ENCODE measurements at places on chromosomes 4 and X. TPM values are rescaled to one million over a fixed set of nuclear protein-coding genes. Genes with fewer than 3 reads are reported as not detected.

GRCh38 chr4:1261107-1261928 lies 12.4 kb upstream of the CTBP1 start:
- no peak overlapping the region for H3K4me3 ChIP-seq
- H3K27ac ChIP-seq = peak overlapping the region; percentile 66
- H3K36me3 ChIP-seq = no peaks in the 10 kb centered on the region

MAOB gene
- not detected for polyA plus RNA-seq

DNA sequence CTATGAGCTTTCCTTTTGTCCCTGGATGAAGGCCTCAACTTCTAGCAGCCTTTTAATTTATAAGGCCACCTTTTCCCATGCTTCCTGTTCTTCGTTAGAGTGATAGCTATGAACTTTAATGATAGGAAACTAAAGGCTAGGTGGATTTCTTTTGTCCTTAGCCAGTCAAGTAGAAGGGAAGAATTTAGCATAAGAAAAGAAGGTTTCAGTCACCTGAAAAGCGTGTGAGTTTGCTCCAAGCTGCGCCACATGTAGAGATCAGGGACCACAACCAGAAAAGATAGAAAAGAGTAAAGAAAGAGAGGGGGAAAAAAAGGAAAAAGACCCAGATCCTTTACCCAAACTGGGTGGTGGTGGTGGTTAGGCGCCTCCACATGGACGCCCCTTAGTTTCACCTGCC lies 28.6 kb downstream of the LUZP4 start:
- DNase-seq = no peak
- no peak overlapping the region for H3K27ac ChIP-seq
- no peaks in the 10 kb centered on the region for H3K4me1 ChIP-seq
- no peak overlapping the region for H3K4me3 ChIP-seq
- H3K36me3 ChIP-seq = no peaks in the 10 kb centered on the region

CPZ gene
- polyA plus RNA-seq = not detected

UNC5C gene
- polyA plus RNA-seq = not detected

DNA sequence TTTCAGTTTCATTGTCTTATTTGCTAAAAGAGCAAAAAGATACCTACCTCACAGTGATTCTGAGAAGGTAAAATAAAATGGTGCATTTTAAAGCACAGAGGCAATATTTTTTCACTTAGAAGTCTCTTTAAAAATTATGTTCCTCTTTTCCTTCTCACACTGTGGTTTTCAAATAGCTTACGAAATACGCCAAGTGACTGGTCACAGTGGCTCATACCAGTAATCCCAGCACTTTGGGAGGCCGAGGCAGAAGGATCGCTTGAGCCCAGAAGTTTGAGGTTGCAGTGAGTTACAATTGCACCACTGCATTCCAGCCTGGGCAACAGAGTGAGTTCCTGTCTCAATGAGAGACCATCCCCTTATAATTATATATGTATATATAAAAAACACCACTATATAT lies 372.6 kb downstream of the FBXO8 start:
- no peaks in the 10 kb centered on the region for H3K27me3 ChIP-seq
- DNase-seq = no peak
- no peak overlapping the region for H3K27ac ChIP-seq

DUX4 gene
- polyA plus RNA-seq = not detected

GRCh38 chrX:74535408-74536151 lies 78.8 kb downstream of the RLIM start:
- no peaks in the 10 kb centered on the region for H3K36me3 ChIP-seq
- H3K27me3 ChIP-seq = no peaks in the 10 kb centered on the region

PABPC1L2A gene
- not detected for polyA plus RNA-seq

DNA sequence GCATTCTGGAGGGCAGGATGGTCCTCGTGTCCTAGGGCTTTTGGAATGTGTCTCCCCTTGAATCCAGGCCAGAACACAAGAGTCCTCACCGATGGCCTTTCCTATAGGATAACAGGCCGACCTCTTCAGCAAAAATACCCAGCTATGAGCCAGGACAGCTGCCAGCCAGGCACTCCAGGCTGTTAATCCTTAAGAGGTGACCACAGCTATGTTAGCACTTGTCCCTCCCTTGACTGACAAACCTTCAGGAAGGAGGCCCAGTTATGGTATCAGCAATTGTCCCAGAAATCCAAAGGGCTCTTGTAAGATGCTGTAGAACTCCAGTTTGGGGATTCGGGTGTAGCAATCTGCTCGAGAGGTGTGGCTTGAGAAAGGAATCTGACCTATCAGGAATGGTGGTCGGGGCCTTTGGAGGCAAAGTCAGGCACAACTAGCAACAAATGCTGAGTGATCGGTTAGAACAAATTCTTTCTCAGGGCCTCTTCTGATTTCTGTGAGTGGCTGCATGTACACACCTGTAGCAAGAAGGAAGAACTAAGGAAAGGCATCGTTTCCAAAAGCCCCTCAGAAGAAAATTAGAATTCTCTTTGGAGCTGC lies 54.6 kb downstream of the PTCHD1 start:
- H3K27me3 ChIP-seq = no peaks in the 10 kb centered on the region
- no peak overlapping the region for H3K27ac ChIP-seq
- H3K4me1 ChIP-seq = no peaks in the 10 kb centered on the region
- H3K4me3 ChIP-seq = no peak overlapping the region
- no peaks in the 10 kb centered on the region for H3K36me3 ChIP-seq
- no peak for DNase-seq

DNA sequence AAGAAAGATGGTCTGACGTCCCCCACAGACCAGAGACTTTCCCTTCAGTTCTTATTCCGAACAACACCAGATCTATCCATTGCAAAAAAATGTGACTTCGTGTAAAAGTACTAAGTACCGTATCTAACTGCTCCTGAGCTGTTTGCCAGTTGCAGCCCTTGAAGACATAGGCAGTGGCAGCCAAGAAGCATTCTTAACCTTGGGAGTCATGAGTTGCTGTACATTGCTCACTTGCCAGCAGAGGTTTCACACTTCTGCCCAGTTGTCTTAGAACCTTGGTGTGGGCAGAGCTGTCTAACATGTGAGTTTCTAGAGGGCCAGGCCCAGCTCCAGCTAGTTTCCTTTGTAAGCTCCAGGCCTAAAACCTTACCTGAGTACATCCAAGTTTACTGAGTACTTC lies 10.5 kb upstream of the CHRDL1 start:
- no peak overlapping the region for H3K4me3 ChIP-seq
- no peaks in the 10 kb centered on the region for H3K27me3 ChIP-seq
- H3K27ac ChIP-seq = no peak overlapping the region

DNA sequence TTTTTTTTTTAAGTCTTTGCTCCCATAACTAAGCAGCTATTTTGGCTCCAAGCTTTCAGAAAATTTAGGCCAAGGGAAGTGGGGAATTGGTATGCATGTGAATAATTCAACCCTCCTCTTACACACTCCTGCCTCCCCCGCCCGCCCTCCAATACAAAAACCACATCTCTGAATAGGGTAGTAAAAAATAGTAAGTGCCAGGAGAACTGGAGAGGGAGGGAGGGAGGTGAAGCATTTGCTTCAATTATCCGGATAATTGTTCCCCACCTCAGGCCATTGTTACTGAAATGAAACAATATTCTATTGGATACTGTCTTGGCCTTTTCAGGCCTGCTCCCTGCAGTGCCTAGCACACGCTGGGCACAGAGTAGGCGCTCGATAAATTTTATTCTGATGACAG lies 5.5 kb upstream of the GSX2 start:
- no peak for DNase-seq
- H3K4me1 ChIP-seq = peaks cover 53% of the 10 kb centered on the region
- no peak overlapping the region for H3K27ac ChIP-seq
- H3K4me3 ChIP-seq = no peak overlapping the region

DNA sequence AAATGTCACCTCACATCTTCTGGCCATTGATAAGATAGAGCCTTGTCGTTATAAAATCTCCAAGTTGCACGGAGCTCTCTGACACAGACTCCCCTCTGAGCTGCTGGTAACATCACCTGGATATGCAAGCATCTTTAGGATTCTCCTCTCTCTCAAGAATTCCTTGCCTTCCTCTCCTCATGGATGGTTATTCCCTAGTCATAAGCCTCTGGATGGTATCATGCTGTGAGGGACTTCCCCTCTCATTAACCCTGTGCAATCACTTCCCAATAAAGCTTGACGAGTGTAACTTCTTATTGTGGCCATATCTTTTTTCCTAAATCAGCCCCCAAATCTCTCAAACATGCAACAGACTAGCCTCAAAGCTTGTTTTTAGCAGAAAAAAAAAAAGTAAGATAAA lies 1057.0 kb upstream of the SLIT2 start:
- no peaks in the 10 kb centered on the region for H3K27me3 ChIP-seq
- no peak for DNase-seq
- no peaks in the 10 kb centered on the region for H3K4me1 ChIP-seq
- no peaks in the 10 kb centered on the region for H3K36me3 ChIP-seq
- H3K4me3 ChIP-seq = no peak overlapping the region

DNA sequence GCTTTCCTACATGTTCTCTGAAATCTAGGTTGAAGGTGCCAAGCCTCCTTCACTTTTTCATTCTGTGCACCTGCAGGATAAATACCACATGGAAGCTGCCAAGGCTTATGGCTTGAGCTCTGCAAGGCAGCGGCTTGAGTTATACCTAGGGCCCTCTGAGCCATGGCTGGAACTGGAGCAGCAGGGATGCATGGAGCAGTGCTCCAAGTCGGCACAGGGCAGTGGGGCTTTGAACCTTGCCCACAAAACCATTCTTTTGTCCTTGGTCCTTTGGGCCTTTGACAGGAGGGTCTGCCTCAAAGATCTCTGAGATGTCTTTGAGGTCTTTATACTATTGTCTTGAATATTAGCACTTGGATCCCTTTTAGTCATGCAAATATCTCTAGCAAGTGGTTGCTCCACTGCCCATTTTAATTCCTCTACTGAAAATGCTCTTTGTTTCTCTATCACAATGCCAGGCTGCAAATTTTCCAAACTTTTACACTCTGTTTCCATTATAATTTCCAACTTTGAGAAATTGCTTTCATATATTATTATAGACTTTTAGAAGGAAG lies 536.2 kb upstream of the KLHL4 start:
- no peak overlapping the region for H3K4me3 ChIP-seq
- no peaks in the 10 kb centered on the region for H3K36me3 ChIP-seq
- no peaks in the 10 kb centered on the region for H3K27me3 ChIP-seq
- no peak overlapping the region for H3K27ac ChIP-seq
- DNase-seq = no peak

GRCh38 chr4:23889814-23890341 lies at the start of gene PPARGC1A:
Gene PPARGC1A (minus strand): TSS chr4:23890047. CDS start chr4:23889957, 90 bp downstream.
- peaks cover 7% of the 10 kb centered on the region for H3K4me1 ChIP-seq
- no peaks in the 10 kb centered on the region for H3K36me3 ChIP-seq
- H3K27me3 ChIP-seq = no peaks in the 10 kb centered on the region
- H3K27ac ChIP-seq = peak within 1 kb of the TSS; percentile 39

DNA sequence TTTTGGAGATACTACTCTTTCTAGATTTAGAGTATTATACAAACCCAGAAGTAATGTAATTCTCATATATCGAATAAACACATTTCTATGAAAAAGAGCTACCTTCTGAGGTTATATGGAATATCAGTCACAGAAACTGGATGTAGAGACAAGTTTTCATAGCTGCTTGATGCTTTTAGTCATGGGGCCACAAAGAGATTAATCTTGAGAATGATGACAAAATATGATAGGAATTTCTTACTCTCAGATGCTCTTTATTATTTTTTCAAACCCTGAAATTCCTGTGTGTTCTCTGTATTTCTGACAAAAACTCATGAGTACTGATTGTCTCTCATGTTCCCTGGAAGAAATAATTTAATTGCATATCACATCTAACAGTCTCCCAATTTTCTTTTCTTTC lies 662.5 kb downstream of the RAPGEF2 start:
- H3K27ac ChIP-seq = no peak overlapping the region
- H3K36me3 ChIP-seq = no peaks in the 10 kb centered on the region
- no peak for DNase-seq
- no peaks in the 10 kb centered on the region for H3K4me1 ChIP-seq
- no peak overlapping the region for H3K4me3 ChIP-seq
- H3K27me3 ChIP-seq = no peaks in the 10 kb centered on the region

DNA sequence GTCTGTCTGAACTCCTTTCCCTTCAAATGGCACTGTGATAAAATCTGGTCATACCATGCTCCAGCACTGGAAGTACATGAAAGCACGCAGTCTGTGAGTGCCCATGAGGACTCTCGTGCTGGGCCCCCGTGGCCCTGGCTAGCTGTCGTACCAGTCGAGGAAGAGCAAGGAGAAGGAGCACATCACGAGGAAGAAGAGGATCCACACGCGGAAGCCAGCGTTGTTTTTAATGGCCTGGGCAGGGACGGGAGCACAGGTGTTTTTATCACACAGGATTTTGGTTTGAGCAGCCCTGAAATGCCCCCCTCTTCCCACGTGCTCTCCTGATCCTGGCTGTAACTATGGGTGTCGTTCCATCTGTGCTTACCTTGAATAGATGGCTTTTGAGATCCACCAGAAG lies 33.0 kb downstream of the NSG1 start:
- H3K27me3 ChIP-seq = no peaks in the 10 kb centered on the region
- H3K4me1 ChIP-seq = no peaks in the 10 kb centered on the region
- DNase-seq = no peak

- H3K36me3 ChIP-seq = no peaks in the 10 kb centered on the region
- no peak for DNase-seq
- H3K4me1 ChIP-seq = no peaks in the 10 kb centered on the region
- H3K27me3 ChIP-seq = peaks cover 6% of the 10 kb centered on the region
- no peak overlapping the region for H3K4me3 ChIP-seq
These were observed 288.2 kb upstream of the UGT8 start for GRCh38 chr4:114310296-114310925.

DNA sequence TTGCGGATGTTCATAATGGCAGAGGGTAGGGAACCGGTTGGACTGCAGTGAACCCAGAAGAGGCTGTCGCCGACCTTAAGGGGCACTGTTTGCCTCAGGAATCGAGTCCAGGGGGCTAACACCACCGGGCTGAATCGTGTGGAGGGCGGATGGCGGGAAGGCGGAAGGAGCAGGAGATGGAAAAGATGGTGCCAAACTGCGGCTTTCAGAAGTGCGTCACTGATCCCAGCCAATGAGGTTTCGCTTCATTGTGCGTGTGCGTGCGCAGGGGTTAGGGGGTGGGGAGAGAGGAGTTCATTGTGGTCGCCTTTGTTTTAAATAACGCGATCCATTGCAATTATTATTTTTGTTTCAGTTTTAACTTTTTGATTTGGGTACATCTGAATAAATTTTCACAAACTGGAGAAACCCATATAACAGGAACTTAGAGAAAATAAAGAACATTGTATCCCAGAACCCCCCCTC lies at the start of gene NAA11:
Gene NAA11 (minus strand): TSS at position 198 of the 465 bp plus-strand sequence. CDS start 184 bp downstream, at position 14.
- no peaks in the 10 kb centered on the region for H3K36me3 ChIP-seq
- H3K27ac ChIP-seq = no peak within 1 kb of the TSS
- DNase-seq = no peak
- no peaks in the 10 kb centered on the region for H3K27me3 ChIP-seq

DNA sequence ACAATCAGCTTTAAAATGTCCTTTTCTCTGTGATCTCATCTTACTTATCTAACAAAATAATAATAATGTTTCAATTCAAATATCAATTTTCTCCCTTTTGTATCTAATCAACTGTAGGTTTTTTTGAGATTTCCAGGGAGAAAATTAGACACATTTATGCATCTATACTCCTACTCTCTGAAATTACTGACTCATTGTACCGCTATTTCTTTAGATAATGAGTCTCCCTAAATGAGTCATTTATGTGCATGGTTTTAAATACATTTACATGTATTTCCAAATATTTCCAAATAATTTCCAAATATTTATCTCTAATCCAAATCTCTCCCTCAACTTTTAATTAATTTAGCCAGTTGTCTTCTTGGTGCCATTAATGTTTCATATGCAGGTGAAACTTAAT lies 621.0 kb downstream of the TECRL start:
- H3K4me3 ChIP-seq = no peak overlapping the region
- no peaks in the 10 kb centered on the region for H3K27me3 ChIP-seq
- H3K4me1 ChIP-seq = no peaks in the 10 kb centered on the region
- no peaks in the 10 kb centered on the region for H3K36me3 ChIP-seq
- DNase-seq = no peak

SSX4 gene
- not detected for polyA plus RNA-seq
